ENCODE measurements at places on chromosomes 12 and 14.

- no peak for DNase-seq
Measured at GRCh38 chr14:99012703-99013102, 259.3 kb downstream of the BCL11B start.

DNA sequence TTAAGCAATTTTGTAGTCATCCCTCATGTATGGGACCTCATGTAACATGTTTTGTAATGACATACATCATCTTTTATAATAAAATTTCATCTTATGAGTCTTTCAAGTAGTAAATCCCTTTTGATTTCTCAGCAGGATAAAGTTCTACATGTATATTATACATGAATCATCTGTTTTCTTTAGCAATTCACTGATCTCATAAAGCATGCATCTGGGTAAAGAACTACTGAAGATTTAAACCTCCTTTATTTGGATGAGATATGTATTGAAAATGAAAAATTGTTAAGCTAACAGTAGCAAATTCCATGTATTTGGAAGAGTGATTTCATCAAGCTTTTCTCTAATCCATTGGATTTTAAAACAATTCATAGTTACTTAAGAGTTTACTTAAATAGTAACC, 126.9 kb downstream of the KITLG start:
- peak; percentile 46 for DNase-seq

- DNase-seq = no peak
Measured at GRCh38 chr12:28750946-28751685, 398.0 kb upstream of the FAR2 start.

DNA sequence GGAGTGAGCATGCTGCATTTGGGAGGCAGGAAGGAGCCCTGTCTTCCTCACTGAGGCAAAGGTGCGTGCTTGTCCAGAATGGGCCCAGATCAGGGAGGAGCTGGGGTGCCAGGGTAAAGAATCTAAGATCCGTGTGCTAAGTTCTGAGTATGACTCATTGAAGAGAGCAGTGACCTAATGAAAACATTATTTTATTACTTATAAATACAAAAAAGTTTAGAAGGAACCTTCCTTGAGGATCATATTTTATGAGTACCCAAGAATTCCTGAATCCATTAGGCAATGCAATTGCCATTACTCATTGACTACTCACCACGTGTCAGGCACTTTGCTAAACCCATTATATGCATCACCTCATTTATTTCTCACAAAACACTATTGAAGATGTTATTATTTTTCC, 264.7 kb downstream of the EGLN3 start:
- DNase-seq = peak; percentile 91

- no peak for DNase-seq
Measured at GRCh38 chr12:114030451-114030850, 64.3 kb upstream of the RBM19 start.

GRCh38 chr12:96326628-96327227, 73.5 kb downstream of the CDK17 start:
- DNase-seq = no peak

DNA sequence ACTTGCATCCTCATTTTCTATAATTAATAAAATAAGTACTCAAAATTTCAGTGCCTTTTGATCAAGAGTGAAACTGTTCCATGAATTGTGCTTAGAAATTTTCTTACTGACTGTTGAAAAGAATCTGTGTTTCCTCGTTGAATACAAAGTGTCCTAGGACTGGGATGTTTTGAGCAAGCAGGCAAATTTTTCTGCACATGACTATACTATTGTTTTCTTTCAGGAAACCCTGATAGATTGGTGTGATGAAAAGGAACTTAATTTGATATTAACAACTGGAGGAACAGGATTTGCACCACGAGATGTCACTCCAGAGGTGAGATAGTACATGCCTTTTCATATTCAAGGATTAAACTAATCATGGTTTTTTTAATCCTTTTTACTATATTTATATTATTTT, 316.3 kb downstream of the GPHN start:
- no peak for DNase-seq

DNA sequence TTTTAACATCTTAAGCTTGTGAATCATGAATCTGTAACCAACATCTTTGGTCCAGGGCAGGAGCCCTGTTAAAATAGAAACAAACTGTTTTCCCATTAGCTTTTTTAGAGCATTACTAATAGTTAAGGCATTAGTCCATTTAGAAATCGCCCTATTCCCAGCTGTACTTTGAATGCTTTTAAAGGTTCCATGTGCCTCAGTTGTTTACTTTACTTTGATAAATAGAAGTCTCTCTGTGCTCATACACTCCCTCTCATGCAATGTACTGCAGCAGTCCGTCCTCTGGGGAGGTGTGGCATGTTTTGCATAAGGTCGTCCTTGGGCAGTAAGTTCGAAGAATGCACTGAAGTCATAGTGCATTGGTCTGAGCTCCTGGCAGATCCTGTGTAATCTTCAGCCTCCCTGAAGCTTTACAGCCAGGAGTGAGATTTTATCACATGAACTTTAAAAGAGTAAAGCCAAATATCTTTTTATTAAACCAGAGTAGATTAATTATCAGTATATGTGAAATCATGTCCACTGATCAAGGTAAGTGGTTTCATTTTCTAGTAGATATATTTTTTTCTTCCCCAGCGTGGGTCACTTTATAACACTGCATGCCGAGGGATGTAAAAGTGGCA, 134.7 kb downstream of the FGD4 start:
- DNase-seq = peak; percentile 97

DNA sequence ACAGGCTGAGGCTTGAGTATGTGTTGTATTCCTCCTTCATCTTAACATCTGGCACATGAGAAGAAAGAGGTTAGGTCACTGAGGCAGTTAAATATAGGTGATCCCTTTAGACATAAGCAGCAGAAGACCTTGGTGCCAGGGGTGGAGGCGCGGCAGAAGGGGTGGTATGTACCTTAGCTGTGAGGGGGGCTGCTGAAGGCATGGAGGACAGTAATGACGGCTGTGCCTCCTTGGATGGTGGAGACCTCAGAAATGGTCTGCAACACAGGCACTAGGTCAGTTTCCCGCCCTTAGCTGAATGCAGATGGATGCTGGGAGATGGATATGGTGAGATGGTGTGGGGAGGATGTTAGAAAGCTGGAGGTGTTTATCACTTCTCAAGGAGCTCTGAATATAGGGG, 1.5 kb upstream of the PNMA1 start:
- DNase-seq = no peak

DNA sequence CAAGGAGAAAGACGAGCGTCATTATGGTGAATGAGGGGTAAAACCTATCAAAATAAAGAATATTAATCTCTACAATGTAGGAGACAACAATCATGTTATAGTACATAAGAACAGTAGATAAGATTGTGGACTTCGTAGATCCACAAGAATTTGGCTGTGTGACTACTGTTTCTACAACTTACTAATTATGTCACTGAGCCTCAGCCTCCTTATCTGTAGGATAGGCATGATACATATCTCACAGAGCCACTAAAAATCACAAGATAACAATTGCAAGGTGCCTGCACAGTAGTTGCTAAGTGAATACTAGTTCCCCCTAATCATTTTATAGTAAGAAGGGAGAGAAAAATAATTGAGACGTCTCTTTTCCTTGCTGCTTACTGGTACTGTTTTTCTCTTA, 78.2 kb upstream of the STAC3 start:
- no peak for DNase-seq

GRCh38 chr14:73462048-73462715, 3.8 kb upstream of the NUMB start:
- peak; percentile 43 for DNase-seq

DNA sequence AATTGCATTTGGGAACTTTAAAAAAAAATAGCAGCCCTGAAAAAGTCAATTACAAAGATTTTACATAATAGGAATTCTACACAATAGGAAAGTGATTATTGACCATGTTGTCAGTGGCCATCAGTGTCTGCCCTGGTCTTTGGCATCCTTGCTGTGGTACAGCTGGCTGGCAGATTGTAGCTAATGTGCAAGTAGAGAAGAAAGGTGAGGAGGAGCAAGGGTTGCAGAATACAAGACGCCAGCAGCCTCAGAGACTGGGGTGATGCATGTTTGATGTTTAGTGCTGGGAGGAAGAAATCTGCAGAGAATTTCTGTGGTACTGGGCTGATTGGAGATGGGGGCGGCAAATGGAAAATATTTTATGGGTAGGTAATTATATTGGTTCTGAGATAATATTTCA, 322.9 kb downstream of the TMEM117 start:
- DNase-seq = no peak

DNA sequence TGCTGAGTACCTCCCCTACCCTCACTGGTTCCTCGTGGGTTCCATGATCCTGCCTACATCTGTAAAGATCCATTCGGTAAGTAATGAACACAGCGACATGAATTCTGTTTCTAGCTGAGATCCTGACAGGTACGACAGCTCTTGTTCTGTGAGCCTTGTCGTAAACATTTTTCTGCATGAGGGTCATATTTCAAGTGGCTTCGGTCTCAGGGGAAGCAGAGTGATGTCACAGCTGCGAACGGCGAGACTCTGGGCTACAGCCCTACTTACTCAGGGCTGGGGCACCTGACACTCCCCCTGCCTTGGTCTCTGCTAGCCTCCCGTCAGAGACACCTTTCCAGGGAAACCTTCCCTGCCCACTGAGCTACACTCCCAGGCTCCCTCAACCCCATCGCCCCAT, 85.8 kb downstream of the RBM19 start:
- DNase-seq = no peak

- DNase-seq = peak; percentile 93
Measured at GRCh38 chr12:58575256-58575655, 345.0 kb downstream of the LRIG3 start.

DNA sequence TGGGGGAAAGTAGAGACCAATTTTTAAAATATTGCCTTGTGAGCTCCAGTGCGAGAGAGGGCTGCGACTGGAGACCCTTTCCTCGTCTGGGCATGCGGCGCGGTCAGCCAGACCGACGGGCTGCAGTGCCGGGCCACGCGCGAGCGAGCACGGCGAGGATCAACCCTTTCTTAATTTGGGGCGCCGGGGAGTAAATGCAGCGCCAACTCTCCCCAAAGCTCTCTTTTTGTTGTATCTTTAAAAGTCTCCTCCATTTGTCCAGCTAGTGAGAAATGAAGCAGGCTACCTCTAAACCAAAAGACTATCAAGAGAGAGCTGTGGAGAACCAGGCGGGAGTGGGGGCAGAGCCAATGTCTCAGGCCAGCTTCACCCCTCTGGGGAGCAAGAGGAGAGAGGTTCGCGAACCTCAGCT, 1.4 kb downstream of the SIX1 start:
- no peak for DNase-seq

DNA sequence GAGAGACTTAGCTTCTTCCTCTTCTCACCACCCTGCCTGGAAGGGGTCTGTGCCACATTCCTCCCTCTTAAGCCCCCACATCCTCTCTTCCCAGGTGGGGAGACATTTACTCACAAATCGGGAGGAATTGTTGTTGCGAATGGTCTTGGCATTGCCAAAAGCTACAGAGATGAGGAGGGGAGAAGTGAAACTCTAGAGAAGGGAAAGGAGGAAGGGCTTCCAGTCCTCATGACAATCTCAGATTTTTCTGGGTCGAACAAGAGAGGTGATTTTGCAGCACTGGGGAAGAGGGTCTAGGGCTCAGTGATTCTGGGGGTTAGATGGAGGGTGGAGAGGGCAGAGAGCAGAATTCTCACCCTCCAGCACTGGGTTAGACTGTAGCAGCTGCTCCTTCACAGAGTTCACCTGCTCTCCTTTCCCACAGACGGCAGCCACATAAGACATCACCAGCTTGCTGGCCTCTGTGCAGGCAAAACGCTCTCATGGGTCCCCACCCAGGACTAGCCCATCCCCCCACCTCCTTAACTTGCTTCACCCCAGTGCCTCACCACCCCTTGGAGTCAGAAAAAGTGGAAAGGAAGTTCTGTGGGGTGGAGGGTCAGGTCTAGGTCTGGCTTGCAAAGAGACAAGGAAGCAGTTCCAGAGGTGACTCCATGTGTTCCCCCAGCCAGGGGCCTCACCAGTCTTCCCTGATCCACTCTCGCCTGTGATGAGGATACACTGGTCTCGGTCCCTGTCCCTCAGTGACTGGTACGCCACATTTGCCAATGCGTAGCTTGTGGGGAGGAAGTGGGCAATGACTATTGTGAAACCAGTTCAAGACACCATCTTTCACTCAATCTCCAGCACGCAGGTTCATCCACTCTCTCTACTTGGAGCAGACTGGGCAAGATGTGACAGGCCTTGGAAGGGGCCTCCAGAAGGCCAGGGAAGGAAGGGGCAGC, 2.7 kb downstream of the MYO1A start:
- DNase-seq = no peak

DNA sequence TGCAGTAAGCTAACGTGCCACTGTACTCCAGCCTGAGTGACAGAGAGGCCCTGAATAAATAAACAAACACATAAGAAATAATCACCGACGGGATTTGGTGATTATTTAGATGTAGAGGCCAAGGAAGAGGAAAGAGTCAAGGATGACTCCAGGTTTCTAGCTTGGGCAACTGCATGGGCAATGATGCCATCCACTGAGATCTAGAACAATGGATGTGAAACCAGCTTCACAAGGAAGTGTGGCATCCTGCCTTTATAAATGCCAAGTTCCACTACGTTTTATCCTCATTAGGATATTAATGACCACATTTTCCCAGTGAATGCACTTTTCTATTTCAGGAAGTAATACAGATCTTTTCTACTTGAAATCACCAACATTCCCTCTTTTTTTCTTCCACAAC, 10.9 kb upstream of the PTGER2 start:
- no peak for DNase-seq

DNA sequence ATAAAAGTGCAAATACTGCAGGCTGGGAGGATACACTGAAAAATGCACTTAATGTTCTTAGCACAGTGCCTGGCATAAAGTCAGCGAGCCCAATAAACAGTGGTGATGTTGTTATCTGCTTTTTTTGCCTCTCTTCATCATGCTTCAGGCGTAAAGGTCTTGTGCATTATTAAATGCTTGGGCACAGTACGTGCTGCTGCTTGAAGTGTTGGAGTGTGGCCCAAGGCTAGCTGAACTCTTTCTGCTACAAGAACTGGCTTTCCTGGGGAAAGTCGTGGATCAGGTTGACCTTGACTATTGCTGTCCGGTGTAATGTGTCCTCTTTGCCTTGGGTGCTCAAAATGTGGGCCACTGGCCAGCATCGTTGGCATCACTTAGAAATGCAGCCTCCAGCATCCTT, 43.0 kb downstream of the SMOC1 start:
- DNase-seq = no peak

GRCh38 chr14:90658541-90658967, 157.7 kb downstream of the TTC7B start:
- no peak for DNase-seq

GRCh38 chr14:23364164-23365035, 572 bp downstream of the EFS start:
- DNase-seq = no peak

- no peak for DNase-seq
Measured at GRCh38 chr12:71782017-71782416, 27.4 kb downstream of the RAB21 start.

DNA sequence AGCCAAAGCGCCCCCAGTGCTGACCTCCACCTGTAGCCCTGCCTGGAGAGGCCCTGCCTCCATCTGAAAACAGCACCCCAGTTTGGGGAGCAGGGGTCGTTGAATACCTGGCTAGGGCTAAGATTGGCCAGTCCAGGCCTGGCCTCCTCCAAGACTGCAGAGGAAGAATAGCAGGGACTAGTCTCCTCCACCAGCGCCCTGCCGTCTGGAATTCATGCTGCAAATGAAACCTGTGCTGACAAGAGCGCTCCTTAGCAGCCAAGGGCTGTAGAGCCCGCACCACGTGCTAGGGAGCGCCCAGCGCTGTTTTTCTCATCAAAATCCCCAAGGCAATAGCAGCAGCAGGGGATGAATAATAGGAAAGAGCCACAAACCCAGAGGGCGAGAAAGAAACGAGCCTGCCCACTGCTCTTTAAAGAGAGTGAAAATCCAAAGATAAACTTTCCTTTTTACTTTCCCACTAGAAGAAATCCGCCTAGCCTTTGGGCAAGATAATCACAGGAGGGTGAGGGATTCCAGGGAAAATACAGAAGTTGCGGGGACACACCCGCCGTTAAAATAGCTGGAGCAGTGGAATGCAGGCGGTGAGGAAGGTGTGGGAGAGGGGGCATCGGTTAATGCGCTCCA, 3.3 kb downstream of the COL2A1 start:
- DNase-seq = peak; percentile 69

Data from fibroblast of mammary gland (primary cell).